ENCODE measurements at places on chromosomes 16 and 17.

- DNase-seq: no peak
Observed at GRCh38 chr16:13155780-13156179, 254.4 kb downstream of the SHISA9 start.

GRCh38 chr16:12406158-12406557, 397.5 kb downstream of the CPPED1 start:
- DNase-seq: no peak

- no peak for DNase-seq
Observed at GRCh38 chr17:40753804-40754203, 1.3 kb downstream of the KRT25 start.

DNA sequence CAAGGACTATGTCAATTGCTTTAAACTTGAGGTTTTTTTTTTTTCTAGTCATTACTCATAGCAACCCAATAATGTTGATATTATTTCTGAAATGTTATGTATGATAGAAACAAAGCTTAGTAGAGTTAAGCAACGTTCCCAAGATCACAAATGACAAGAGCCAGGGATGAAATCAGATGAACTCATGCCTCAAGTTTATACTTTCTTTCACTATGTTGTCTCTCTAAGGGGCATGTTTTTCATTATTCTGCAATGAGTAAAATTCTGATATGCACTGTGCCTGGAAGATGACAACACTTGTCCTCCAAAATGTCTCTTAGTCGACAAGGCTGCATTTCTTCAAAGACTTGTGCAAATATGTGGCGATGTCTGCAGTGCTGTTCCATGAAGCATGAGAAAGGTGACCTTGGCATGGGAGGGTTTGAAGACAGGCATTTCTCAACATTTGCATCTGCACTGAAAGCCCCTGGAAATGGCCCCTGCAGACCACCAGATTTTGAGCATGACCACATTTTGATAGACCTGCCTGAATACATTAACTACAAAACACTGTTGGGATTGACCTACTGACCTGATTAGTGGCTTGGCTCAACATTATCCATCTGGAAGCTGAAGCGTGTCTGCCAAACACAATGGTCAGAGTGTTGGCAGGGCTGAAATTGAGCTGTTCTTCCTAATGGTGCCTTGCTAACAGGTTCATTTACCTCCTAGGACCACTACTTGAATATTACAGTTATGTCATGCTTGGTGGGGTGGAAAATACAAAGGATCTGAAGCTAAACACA, 1027.5 kb downstream of the CDH11 start:
- no peak for DNase-seq

DNA sequence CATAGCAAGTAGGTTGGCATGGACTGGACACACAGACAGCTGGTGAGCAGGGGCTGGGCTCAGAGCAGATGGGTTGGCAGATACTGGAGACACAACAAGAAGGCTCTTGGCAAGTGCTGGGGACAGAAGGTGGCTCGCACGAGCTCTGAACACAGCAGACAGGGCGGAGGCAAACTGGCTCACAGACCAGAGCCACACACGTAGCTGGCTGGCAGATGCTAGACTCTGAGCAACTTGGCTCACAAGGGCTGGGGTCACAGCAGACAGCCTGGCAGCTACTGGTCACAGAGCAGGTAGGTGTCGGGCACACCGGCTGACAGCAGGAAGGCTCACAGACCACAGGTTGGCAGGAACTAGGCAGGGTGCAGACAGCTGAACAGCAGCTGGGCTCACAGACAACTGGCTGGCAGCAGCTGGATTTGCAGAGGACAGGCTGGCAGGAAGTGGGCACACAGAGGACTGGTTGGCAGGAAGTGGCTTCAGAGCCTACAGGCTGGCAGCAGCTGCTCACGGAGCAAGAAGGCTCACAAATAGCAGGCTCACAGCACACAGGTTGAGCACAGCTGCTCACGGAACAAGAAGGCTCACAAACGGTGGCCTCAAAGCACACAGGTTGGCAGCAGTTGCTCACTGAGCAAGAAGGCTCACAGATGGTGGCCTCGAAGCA, 725 bp downstream of the KRTAP16-1 start:
- peak; percentile 19 for DNase-seq

GRCh38 chr17:77893144-77894044, 65.1 kb upstream of the TNRC6C start:
- no peak for DNase-seq

GRCh38 chr16:68995011-68995504, 110.4 kb upstream of the HAS3 start:
- DNase-seq: no peak

- DNase-seq: no peak
Observed at GRCh38 chr16:55820615-55821014, 12.3 kb downstream of the CES1 start.

DNA sequence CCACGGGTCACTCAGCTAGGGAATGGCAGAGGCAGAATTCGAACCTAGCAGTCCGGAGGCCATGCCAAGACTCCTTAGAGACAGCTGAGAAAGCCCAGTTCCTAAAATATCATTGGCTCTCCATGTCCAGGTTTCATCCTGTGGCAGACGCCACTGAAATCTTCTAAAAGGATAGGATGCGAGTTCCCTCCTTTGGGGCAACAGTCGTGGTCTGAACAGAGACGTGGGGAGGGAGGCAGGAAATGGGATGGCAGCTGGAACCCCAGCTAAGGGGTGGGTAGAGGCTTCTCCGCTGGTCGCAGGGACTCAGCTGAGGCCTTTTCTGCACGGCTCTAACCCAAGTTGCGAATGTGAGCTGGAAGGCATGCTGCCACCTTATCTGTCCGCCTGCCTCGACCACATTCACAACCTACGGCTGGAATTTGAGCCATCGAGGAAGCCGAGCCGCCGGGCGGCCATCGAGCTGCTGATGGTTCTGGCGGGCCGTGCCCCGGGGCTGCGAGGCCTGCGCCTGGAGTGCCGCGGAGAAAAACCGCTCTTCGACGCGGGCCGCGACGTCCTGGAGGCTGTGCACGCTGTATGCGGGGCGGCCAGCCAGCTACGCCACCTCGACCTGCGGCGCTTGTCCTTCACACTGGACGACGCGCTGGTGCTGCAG, 1.9 kb upstream of the HSF4 start:
- peak; percentile 33 for DNase-seq

DNA sequence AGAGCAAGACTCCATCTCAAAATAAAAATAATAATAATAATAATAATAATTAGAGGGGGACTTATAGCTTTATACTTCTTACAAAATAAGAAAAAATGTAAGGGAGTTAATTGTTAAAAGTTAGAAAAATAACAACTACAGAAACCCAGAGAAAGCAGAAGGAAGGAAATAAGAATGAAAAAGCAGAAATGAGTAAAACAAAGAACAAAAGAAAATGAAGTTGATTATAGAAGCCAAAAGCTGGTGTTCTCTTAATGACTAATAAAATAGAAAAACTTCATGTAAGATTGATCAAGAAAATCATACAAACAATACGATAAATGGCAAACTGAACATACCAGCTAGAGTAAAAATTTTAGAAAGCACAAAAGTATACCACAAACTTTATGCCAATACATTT, 6.8 kb upstream of the NSMCE1 start:
- peak; percentile 29 for DNase-seq

DNA sequence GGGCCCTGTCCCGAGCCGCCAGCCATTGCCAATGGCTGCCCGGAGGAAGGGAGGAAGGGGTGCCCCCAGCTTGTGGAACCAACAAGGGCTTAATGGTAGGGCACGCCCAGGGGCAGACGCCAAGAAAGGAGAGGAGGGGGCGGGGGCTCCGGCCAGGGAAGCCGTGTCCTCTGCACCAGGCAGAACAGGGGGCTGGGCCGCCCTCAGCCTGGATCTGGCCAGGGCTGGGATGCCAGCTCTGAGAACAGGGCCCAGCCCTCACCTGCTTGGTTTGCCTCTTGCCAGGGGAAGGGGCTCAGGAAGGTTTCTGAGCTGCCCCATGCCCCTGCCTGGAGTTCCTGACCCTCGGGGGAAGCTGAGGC, 35.8 kb upstream of the SLC38A10 start:
- no peak for DNase-seq
